ENCODE measurements at places on chromosomes 2 and 18.

- no peak for DNase-seq
Observed at GRCh38 chr2:214011676-214012075, 399.2 kb upstream of the VWC2L start.

DNA sequence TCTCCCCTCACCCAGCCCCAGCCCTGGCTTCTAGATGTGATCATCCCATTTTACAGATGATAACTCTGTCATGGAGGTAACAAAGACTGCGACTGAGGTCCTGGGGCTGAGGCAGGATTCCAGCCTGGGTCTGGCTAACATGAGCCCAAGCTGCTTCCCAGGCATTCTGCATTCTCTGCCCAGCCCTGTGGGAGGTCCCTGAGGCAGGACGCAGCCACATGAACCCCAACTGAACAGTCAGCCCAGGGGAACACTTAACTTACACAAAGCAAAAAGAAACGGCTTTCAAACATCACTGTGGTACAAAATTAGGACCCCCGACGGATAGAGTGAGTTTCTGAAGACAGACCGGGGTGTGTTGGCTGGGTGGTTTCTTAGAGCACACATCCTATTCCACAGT is 135.3 kb downstream of the ACKR3 start:
- no peak for DNase-seq

DNA sequence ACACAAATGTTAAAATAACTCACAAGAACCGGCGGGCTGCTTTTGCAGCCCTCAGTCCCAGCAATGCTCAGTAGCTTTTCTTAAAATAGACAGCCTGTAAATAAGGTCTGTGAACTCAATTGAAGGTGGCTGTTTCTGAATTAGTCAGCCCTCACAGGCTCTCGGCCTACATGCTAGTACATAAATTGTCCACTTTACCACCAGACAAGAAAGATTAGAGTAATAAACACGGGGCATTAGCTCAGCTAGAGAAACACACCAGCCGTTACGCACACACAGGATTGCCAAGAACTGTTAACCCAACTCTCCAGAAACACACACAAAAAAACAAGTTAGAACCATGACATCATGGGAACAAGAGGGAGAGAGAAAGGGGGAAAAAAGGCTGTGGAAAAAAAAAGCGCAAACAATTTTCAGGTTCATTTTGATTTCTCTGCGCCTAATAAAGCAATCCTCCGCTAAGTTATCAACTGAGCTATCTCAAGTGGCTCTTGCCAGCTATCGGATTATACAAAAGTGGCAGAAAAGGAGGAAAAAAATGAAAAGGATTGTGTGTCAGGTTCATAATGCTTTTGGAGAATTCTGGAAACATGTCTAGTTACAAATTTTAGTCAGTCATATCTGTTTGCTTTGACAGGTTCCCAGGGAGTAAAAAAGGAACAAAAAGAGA is 89.1 kb downstream of the ZEB2 start:
- DNase-seq = no peak

GRCh38 chr2:138335036-138335435 is 166.5 kb upstream of the SPOPL start:
- DNase-seq = no peak

DNA sequence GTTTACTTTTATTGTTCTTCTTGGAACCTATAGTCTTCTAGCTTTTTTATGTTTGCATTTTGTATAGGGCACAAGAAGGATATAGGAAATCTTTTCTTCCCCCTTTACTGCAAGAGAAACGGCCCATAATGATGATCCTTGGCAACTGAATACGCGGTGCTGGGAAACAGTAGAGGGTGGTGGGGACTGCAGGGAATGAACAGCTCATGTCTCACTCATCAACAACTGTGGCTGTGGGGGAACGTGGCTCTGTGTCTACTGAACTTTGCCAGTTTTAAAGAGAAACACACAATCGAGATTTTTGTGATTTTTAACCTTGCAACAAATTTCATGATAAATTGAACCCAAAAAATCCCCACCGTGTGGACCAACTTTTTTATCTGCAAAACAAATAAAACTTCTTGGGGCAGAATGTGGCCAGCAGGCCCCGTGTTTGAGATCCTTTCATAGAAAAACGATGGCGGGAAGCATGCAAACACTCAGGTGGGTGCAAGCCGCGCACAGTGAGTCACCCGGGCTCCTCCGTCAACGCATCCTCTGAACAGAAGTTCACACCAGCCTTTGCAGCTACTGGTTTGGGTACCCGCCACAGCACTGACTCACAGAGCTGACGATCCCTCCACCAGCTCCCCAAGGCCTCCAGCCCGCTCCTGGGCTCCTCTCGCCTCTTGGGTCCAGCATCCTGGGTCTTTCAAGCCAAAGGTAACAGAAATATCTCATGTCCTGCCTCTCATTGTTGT is 149.3 kb downstream of the COL6A3 start:
- DNase-seq = no peak

DNA sequence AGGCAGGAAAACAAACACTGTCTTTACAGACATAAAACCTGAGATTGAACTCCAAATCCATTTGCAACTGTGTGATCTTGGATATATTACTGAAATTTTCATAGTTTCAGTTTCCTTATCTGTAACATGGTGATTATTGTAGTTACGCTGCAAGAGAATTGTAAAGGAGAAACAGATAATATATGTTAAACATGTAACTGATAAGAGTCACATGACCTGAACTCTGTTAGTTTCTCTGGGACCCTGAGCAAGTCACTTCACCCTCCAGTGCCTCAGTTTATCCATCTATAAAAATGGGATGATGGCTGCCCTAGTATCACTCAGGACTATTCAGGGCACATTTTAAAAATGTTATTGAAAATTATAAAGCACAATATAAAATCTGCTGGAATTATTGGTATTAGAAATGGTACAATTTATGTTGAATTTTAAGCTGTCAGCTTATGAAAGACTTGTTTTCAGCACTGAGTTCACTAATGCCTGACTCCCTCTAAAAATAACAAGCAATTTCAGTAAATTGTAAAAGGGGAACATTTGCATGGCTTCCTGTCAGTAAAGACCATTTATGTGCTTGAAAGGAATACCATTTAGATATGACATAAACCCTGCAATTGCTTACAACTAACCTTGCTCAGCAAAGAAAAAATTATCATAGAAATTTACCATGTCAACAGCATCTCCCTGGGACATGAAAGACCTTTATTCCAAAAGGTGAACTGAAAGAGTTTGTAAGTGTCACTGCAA is 393.5 kb downstream of the RAD51AP2 start:
- no peak for DNase-seq

DNA sequence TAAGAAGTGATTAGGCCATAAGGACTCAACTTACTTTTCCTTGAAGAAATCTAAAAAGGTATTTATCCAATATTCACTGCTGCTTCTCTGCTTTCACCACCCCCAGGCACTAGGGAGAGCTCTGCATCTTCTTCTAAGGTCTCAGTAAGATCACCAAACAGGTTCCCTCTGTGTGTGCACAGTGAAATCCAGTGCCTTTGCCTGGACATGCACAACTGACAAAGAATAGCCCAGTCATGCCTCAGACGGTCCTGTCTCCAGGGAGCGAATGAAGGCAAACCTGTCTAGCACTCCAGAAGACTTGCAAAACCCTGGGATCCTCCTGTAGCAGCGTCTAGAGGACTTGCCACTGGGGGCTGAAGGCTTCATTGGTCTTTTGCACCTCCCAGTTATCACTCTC is 344.5 kb upstream of the LRATD1 start:
- no peak for DNase-seq

DNA sequence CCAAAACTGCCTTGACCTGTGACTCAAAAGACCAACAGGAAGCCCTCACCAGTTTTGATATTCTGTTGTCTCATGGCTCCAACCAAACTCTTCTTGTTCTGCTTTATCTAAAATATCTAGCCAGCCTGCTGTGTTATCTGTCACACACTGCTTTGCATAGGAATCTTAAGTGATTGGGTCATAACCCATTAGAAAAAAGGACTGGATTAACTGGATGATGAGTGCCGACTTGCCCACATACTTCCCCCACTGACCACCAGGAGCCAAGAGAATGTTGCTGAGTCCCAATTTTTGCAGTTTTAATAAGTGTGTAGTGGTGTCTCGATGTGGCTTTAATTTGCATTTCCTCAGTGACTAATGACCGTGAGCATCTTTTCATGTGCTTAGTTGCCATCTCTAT is 6.5 kb downstream of the MOGAT1 start:
- no peak for DNase-seq

- DNase-seq = no peak
Observed at GRCh38 chr18:45571714-45572113, 43.6 kb upstream of the SLC14A2 start.

- DNase-seq = no peak
Observed at GRCh38 chr2:222410534-222410933, 13.8 kb upstream of the SGPP2 start.

- DNase-seq = no peak
Observed at GRCh38 chr2:25955036-25955435, 27.3 kb downstream of the KIF3C start.

GRCh38 chr2:232497348-232497747 is 9.7 kb upstream of the ECEL1 start:
- DNase-seq = no peak

DNA sequence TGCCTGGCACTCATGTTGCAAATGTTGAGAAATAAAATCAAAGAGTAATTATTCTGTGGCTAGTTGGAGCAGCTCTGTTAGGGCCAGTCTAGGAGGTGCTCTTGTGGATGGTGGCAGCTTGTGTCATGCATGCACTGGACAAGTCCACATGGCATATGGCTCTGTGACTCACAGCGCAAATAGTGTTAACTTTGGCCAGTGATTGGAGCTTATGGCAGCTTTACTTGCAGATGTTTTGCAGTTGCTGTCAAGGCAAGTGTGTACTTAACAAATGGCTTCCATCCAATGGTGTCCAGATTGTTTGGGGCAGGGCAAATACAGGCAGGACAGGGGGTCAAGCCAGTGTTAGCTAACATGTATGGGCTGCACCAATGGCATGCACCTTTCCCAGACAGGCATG is 26.1 kb upstream of the TMX3 start:
- no peak for DNase-seq

DNA sequence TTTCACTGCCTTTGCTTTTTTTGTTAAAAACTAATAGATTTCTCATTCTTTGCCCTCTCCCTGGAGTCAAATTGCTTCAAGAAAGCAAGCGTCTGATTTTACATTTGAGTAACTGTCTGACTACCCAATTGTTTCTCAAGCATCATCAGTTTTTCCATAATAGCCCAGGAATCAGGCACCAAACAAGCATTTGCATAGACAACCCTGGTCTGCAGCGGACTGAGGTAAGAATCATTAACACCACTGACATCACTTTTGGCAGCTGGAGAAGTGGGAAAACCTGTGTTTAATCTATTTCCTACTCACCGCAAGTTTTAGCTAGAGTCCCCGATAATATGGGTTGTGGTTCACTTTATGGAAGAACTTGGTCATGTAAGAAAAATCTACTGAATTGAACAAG is 55.7 kb downstream of the IRS1 start:
- DNase-seq = no peak

DNA sequence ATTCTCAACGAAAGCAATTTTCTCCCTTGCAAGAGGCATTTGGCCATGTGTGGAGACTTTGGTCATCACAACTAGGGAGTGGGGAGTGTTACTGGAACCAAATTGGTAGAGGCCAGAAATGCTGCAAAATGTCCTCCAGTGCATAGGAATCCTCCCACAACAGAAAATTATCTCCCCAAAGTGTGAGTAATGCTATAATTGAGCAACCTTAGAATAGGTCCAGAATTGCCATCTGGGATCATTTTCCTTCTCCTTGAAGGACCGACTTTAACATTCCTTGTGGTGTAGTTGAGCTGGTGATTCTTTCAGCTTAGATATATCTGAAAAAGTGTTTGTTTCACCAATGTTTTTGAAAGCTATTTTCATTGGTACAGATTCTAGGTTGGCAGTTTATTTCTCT is 111.2 kb upstream of the SMIM21 start:
- no peak for DNase-seq

DNA sequence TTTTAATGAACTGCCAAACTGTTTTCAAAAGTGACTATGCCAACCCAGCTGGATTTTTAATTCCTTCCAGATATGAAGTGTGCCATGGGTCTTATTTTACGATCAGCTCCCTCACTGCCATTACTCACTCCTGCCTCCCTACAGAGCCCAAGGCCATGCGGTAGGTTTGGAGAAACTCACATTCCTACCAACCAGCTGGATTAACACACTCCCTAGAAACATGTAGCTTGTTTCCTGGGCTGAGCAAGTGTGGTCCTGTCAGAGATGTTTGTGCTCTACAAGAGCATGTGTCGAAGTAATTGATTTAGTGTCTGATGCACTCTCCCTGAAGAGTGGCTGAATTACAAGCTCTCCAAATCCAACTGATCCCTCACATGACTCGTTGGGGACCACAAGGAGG is 82.5 kb downstream of the SPP2 start:
- no peak for DNase-seq

- DNase-seq = no peak
Observed at GRCh38 chr18:59954755-59955156, 55.0 kb downstream of the PMAIP1 start.

DNA sequence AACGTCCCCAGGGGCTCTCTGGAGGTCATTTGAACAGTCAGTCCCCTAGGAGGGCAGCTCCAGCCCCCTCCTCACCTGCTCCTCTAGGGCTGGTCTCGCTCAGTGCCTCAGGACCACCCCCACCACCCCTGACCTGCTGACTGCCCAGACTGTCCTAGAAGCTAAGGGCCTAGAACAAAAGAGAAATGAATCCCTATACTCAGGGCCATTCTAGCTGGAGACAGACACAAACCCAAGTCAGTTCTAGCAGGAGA is 83.0 kb downstream of the HS1BP3 start:
- no peak for DNase-seq

- DNase-seq = no peak
Observed at GRCh38 chr2:44772669-44773378, 168.7 kb upstream of the SIX3 start.

- DNase-seq = no peak
Observed at GRCh38 chr2:24871852-24872333, 48.1 kb downstream of the ADCY3 start.

- DNase-seq = no peak
Observed at GRCh38 chr2:157572725-157573124, 55.9 kb downstream of the ACVR1C start.

DNA sequence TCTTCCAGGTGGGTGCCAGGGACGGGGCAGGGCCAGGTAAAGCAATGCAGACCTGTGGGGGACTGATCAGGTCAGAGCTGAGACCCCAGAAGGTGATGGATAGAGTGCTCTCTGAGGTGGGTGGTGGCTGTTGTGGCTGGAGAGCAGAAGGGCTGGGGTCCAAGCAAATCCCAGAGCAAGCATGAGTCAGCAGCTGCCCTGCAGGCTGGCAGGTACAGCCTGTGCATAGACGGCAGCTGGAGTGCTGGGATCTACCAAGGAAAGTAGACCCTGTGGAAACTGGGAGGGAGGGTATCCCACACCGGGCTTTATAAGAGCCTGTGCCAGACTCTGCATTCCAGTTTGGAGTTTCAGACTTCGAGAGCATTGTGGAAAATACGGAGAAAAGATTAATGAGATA is 663 bp downstream of the TRIM54 start:
- DNase-seq = no peak

GRCh38 chr2:10331702-10332401 is 29.1 kb downstream of the HPCAL1 start:
- DNase-seq = peak; percentile 23

DNA sequence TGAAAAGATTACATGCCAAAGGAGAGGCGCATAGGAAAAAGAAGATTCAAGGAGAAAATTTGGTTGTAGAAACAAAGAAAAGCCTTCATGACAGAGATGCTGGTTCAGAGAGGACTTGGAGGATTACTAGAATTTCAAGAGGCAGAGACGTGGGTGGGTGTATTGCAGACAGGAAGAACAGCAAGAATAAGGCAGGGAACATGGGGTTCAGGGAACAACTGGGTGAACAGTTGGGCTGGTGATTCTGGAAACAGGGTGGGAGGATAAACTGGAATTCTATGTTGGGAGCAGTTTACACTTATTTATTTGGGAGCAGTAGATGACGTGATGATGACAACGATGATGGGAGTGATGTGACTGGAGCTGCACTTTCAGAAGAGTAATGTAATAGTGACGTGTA is 18.4 kb upstream of the GMCL1 start:
- no peak for DNase-seq
